H9 (cell line): ENCODE measurements at places on chromosomes 2 and 18. TPM values are rescaled to one million over a fixed set of nuclear protein-coding genes. Genes with fewer than 3 reads are reported as not detected.

Gene NOSTRIN
- total RNA-seq, result not detected in 2 replicates

Gene FBLN7
- total RNA-seq, result 1.3 and 1.4 TPM in 2 replicates

Gene PCARE
- not detected in 2 replicates for total RNA-seq

Gene IL1R1
- 0.39 and 0.46 TPM in 2 replicates for total RNA-seq

Gene BABAM2
- total RNA-seq, result 25.9 and 27.1 TPM in 2 replicates

Gene IL1F10
- not detected in 2 replicates for total RNA-seq

Gene FSIP2
- 1.8 and 2.4 TPM in 2 replicates for total RNA-seq

Gene BCS1L
- 39.1 and 44.1 TPM in 2 replicates for total RNA-seq

DNA sequence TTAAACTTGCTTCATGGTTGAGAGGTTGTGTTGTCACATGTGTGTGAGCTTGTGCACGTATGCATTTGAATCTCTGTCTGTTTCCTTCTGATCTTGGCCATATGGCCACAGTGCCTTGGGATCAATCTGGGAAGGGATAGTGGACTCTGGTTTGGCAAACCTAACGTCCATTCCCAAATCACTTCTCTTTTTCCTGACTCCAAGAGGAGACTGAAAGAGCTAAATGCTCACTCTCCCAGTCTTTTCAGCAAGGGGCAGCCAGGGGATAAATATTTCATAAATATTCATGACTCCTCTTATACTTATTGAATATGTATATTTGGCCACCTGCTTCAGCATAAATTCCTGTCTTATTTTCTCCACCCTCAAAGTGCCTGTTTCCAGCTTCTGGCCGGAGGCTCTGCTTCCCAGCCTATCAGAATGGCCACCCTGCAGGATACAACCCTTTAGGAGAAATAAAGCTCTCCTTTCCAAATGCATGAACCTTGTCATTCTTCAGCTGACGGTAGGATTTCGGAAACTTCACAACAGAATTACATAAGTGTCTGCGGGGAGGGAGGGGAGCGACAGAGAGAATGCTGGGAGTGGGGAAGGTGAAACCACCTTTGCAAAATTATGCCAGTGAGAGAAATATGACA is 112.2 kb upstream of the COPS8 start:
- peak; percentile 5 for DNase-seq
- no peak overlapping the region for H3K27ac ChIP-seq
- H3K27me3 ChIP-seq, result no peaks in the 10 kb centered on the region

- no peak overlapping the region for H3K27ac ChIP-seq
- no peaks in the 10 kb centered on the region for H3K36me3 ChIP-seq
- no peak overlapping the region for H3K4me3 ChIP-seq
- H3K27me3 ChIP-seq, result no peaks in the 10 kb centered on the region
These were observed 40.9 kb upstream of the C1D start for GRCh38 chr2:68103709-68104055.

DNA sequence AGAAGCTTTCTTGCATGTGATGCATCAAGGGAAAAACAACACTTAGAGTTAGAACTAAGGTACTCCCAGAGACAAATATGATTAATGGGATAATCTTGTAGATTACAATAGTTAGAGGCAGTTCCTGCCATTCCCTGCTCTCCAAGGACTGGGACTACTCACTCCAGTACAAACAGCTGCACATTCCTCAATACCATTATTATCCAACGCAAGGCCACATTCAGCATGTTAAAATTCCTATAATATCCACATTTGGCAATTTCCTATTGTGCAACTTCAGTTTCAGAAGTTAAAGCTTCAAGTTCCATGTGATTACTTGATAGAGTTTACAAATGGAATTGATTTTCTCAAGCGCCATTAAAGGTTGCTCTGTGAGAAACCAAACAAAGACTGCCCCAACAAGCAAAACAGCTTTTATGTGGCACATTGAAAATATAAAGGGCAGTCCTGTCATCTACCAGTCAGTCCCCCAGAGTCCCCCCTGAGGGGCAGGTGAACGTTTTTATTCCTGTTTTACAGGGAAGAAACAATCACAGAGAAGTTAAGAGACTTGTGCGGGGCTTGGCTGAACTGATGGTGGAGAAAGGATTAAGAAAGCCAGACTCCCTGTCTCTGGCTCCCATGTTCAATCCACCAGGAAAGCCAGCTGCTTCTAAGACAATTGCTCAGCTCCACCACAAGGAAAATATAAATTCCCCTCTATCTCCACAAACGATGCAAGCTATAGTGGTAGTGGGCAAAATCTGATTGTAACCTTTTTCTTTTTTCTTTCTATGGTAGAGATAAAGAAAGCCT is 72.6 kb downstream of the TXNL1 start:
- H3K27ac ChIP-seq, result no peak overlapping the region
- no peaks in the 10 kb centered on the region for H3K27me3 ChIP-seq
- 0 out of 2 replicates have a peak, but pooled peaks cover 2% of the 10 kb centered on the region for H3K4me1 ChIP-seq
- no peak overlapping the region for H3K4me3 ChIP-seq
- no peaks in the 10 kb centered on the region for H3K36me3 ChIP-seq
- DNase-seq, result no peak

DNA sequence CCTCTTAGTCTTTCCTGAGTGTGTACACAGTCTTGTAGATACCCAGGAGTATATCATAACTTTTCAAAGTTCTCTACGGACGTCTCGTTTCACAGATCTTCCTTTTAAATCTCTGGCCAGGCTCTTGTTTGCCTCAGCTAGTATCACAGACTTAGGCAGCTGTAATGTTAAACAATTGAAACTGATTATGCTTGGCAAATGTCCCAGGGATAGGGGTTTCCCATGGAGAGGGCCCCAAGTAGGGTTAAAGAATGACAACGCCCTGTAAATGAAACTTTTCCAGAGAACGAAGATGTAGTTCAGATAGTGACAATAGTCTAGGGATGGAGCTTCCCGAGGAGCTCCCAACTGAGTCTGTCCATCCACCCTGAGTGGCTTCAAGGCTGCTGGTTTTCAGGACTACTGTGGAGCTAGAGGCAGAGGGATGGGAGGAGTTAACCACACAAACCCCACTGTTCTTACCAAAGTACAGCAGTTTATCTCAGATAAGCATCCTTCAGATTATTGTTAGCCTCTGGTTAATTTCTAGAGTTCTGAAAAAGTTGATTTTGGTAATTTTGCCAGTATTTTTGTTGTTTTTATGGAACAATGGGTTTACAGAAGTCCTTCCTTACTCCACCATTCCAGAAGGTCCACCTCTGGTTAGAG is 9.1 kb downstream of the NEURL3 start:
- DNase-seq, result no peak
- H3K4me1 ChIP-seq, result no peaks in the 10 kb centered on the region
- no peak overlapping the region for H3K27ac ChIP-seq
- H3K4me3 ChIP-seq, result no peak overlapping the region
- H3K36me3 ChIP-seq, result no peaks in the 10 kb centered on the region

DNA sequence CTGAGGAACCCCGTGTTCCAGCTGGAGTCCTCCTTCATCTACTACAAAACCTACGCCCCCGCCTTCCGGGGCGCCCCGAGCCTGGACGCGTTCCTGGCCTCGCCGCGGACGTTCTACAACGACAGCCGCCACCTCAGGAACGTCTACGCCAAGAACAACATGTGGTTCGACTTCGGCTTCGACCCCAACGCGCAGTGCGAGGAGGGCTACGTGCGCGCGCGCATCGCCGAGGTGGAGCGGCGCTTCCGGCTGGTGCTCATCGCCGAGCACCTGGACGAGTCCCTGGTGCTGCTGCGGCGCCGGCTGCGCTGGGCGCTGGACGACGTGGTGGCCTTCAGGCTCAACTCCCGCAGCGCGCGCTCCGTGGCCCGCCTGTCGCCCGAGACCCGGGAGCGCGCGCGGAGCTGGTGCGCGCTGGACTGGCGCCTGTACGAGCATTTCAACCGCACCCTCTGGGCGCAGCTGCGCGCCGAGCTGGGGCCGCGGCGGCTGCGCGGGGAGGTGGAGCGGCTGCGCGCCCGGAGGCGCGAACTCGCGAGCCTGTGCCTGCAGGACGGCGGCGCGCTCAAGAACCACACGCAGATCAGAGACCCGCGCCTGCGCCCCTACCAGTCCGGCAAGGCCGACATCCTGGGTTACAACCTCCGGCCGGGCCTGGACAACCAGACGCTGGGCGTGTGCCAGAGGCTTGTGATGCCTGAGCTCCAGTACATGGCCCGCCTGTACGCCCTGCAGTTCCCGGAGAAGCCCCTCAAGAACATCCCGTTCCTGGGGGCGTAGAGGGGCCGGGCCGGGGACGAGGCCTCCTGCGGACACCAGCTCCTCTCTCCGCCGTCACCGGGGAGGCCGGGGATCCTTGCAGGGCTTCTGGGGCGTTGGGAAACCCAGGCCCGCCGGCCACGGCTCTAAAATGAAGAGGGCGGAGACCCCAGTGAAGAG is 5.3 kb upstream of the NEU4 start:
- DNase-seq, result peak; percentile 51
- peaks cover 8% of the 10 kb centered on the region for H3K4me1 ChIP-seq
- peak overlapping the region; percentile 24; the same call in 1 of the 2 replicates for H3K4me3 ChIP-seq
- no peak overlapping the region for H3K27ac ChIP-seq
- peaks cover 9% of the 10 kb centered on the region; the same call in 1 of the 2 replicates for H3K27me3 ChIP-seq
- H3K36me3 ChIP-seq, result no peaks in the 10 kb centered on the region

GRCh38 chr2:175251425-175252041 is 70.0 kb upstream of the ATP5MC3 start:
- no peaks in the 10 kb centered on the region for H3K4me1 ChIP-seq
- DNase-seq, result no peak
- H3K27ac ChIP-seq, result no peak overlapping the region
- H3K27me3 ChIP-seq, result no peaks in the 10 kb centered on the region

- DNase-seq, result no peak
- no peaks in the 10 kb centered on the region for H3K4me1 ChIP-seq
- peaks cover 16% of the 10 kb centered on the region for H3K36me3 ChIP-seq
- H3K27me3 ChIP-seq, result no peaks in the 10 kb centered on the region
- H3K4me3 ChIP-seq, result no peak overlapping the region
These were observed 33.7 kb downstream of the MREG start for GRCh38 chr2:215979620-215980019.

DNA sequence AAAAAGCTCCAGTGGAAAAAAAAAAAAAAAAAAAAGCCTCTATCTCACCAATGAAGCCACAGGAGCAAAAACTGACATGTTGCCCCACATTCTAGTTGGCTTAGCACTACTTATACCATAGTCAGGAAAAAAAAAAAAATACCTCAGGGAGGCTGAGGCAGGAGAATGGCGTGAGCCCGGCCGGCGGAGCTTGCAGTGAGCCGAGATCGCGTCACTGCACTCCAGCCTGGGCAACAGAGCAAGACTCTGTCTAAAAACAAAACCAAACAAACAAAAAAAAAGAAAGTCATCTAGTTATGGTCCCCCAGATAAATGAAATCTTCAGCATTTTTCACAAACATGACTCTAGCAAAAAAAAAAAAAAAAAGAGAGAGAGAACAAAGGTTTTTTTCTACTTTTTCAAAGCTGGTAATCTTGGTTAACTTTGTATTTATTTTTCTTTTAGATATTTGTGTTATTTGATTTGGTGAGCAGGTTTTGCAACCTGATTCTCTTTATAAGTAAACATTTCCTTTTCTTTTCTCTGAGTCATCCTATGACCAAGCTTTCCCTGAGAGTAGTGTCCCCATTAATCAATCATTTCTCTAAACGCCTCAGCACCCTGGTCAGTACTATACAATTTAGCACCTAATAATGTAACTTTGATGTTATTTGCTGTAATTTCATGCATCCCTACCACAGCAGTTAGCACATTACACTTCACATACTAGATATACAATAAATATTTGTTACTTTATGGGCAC is 273.7 kb upstream of the PIK3C3 start:
- H3K4me1 ChIP-seq, result no peaks in the 10 kb centered on the region
- no peak for DNase-seq
- H3K4me3 ChIP-seq, result no peak overlapping the region
- H3K27me3 ChIP-seq, result no peaks in the 10 kb centered on the region
- H3K27ac ChIP-seq, result no peak overlapping the region
- no peaks in the 10 kb centered on the region for H3K36me3 ChIP-seq

GRCh38 chr18:70398076-70398475 is 109.2 kb downstream of the SOCS6 start:
- H3K27me3 ChIP-seq, result no peaks in the 10 kb centered on the region
- DNase-seq, result no peak
- no peak overlapping the region for H3K4me3 ChIP-seq

- no peaks in the 10 kb centered on the region for H3K27me3 ChIP-seq
- no peaks in the 10 kb centered on the region for H3K4me1 ChIP-seq
- H3K27ac ChIP-seq, result no peak overlapping the region
- no peak overlapping the region for H3K4me3 ChIP-seq
These were observed 175.4 kb downstream of the NRP2 start for GRCh38 chr2:205857520-205858237.

GRCh38 chr18:21115519-21116411 is 4.2 kb upstream of the ROCK1 start:
- peaks cover 6% of the 10 kb centered on the region; the same call in 1 of the 2 replicates for H3K4me1 ChIP-seq
- peak overlapping the region; percentile 27; the same call in 1 of the 3 replicates for H3K4me3 ChIP-seq
- DNase-seq, result peak; percentile 39
- H3K27me3 ChIP-seq, result no peaks in the 10 kb centered on the region
- no peak overlapping the region for H3K27ac ChIP-seq
- no peaks in the 10 kb centered on the region; the same call in 2 of the 3 replicates for H3K36me3 ChIP-seq

- H3K27me3 ChIP-seq, result no peaks in the 10 kb centered on the region
- no peaks in the 10 kb centered on the region for H3K4me1 ChIP-seq
- H3K27ac ChIP-seq, result no peak overlapping the region
- H3K36me3 ChIP-seq, result no peaks in the 10 kb centered on the region
These were observed 19.4 kb downstream of the DYTN start for GRCh38 chr2:206698811-206699210.

GRCh38 chr2:241956521-241957110 is 87.1 kb downstream of the RTP5 start:
- no peak overlapping the region for H3K27ac ChIP-seq
- H3K36me3 ChIP-seq, result no peaks in the 10 kb centered on the region
- no peaks in the 10 kb centered on the region for H3K27me3 ChIP-seq
- no peak overlapping the region for H3K4me3 ChIP-seq

DNA sequence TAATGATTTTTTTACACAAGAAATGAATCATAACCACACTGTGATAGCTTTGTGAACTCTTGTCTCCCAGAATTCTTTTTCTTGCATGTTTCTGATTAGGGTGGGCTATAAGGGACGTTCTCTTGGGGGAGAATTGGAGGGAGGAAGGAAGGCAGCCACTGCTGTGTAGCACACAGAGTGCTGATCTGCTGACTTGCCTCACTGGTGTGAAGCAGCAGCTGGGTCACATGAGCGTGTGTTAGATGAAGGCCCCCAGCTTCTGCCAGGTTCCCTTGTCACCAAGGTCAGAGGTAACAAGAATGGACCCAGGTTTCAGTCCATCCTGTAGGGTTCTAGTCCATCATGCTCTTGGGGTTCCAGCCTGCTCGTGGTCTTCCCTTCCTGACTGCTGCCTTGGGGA is 107.4 kb upstream of the GLI2 start:
- H3K4me1 ChIP-seq, result no peaks in the 10 kb centered on the region
- no peak overlapping the region for H3K27ac ChIP-seq
- DNase-seq, result no peak
- H3K36me3 ChIP-seq, result no peaks in the 10 kb centered on the region
- H3K27me3 ChIP-seq, result no peaks in the 10 kb centered on the region

GRCh38 chr2:47075361-47076125 is 79.6 kb downstream of the STPG4 start:
- peaks cover 16% of the 10 kb centered on the region; the same call in 1 of the 2 replicates for H3K4me1 ChIP-seq
- no peaks in the 10 kb centered on the region for H3K27me3 ChIP-seq
- no peaks in the 10 kb centered on the region for H3K36me3 ChIP-seq
